ENCODE measurements at places on chromosomes 2 and 18. TPM values are rescaled to one million over a fixed set of nuclear protein-coding genes. Genes with fewer than 3 reads are reported as not detected.

The DNAJC5G gene
- total RNA-seq: not detected

The ANKRD30B gene
- not detected for total RNA-seq

The IL18RAP gene
- 9.3 TPM for total RNA-seq

The ALK gene
- total RNA-seq: 0.05 TPM

GRCh38 chr2:174004905-174005605 lies 39.9 kb upstream of the SP3 start:
- DNase-seq: no peak

GRCh38 chr2:24352664-24353063 lies 7.7 kb downstream of the ITSN2 start:
- DNase-seq: no peak

GRCh38 chr18:53796040-53796729 lies 428.3 kb downstream of the MBD2 start:
- no peak for DNase-seq

DNA sequence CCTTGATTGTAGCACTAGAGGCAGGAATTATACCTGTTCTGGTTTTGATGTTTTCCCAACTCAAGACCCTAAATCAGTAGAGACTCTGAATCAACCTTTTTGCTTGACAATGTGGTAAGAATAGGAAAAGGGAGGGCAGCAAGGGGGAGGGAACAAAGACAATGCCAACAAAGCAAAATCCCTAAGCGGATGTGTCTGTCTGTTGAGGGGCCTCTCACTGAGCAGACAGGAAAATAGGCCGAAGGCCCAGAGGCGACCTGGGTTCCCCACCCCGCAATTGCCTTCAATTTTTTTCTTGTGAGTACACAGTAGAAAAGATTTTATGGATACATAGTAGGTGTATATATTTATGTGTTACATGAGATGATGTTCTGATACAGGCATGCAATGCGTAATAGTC lies 75.6 kb downstream of the MAP4K4 start:
- DNase-seq: no peak

DNA sequence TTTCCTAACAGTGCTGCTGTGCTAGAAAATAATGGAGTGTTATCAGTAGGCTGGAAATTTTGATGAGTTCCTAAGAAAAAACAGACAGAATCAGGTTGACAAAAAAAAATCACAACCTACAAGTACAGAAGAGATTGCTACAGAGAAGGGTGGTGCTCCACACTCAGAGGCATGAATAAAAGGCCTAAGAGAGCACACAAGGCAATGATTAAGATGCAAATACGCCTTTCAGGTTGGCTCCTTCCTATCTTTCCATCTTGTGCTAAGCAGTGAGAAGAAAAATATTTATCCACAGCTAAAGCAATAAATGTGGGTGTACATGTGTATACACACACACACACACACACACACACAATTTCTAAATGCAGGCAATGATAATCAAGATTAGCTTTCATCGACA lies 130.6 kb upstream of the UBE2E3 start:
- no peak for DNase-seq

DNA sequence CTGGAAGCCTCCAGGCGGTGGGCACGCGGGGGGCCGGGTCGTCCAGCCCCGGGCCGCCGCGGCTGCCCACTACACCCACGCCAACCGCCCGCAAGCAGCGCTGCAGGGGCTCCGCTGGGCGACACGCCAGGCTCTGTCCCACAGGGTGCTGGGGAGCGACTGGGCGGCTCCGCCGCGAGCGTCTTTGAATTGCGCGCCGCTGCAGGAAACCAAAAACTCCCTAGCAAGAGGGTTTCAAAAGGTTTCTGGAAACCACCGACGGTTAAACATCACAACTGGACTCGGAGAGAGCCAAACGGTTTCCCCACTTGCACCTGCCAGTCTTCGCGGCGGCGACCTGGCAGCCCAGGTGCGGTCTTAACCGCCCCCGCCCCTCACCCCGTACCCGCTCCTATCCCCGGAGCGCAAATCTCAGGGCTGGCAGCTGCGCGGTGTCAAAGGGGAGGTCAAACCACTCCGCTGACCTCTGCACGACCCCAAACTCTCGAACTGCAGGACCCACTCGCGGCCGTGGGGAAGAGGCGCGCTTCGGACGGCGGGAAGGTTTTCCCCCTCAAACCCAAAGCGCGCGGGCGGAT lies 1.0 kb downstream of the CXCR4 start:
- peak; percentile 82 for DNase-seq

All from activated naive CD4-positive, alpha-beta T cell treated with anti-CD3 and anti-CD28 coated beads, Interleukin-2, amount 50 U/mL, for 72 hours (primary cell).